ENCODE measurements at places on chromosomes 5 and 9.
A peak's percentile ranks its signal among the peaks of the same experiment; 100 is the strongest.

GRCh38 chr5:72283358-72283757, 36.7 kb downstream of the MRPS27 start:
- no peak for DNase-seq

GRCh38 chr5:133820507-133820906, 147.9 kb downstream of the C5orf15 start:
- no peak for DNase-seq

- no peak for DNase-seq
Observed at GRCh38 chr5:127002390-127002789, 28.0 kb downstream of the MARCHF3 start.

- DNase-seq, result no peak
Observed at GRCh38 chr5:103674251-103674650, 111.7 kb upstream of the NUDT12 start.

GRCh38 chr5:173355561-173355960, 27.3 kb upstream of the STC2 start:
- DNase-seq, result no peak

DNA sequence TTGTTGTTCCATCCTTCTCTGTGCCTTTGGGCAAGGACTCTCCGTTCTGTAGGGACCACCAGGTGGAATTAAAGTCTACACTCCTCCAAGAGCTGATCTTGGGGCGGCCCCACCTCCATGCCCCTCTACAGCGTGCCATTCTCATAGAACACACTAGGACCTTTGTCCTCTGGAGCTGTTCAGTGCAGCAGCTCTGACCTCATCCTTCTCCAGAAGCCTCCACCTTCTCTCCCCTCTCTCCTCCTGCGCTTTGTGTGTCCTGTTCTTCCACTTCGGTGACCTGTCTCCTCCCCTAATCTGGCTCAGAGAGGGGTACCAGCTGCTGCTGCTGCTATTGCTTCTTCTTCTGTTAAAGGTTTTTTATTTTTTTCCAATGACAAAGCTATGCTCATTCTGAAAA, 1.8 kb upstream of the MACROH2A1 start:
- no peak for DNase-seq

GRCh38 chr5:53463909-53464621, 16.4 kb upstream of the FST start:
- no peak for DNase-seq

DNA sequence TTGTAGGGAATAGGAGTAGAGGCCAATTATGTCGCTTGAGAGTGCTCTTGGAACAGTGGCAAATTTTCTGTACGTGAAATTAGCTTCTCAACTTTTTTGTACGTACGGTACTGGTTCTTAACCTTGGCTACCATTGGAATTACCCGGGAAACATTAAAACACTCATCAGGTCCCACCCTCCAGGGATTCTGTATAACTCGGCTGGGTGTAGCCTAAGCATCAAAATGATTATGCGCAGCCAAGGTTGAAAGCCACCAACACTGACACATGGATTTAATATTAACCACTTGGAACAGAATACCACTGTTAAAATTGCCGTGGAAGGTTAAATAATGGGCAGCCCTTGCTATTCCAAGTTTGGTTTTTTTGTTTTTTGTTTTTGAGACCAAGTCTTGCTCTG, 17.4 kb downstream of the DNAJA1 start:
- no peak for DNase-seq

- no peak for DNase-seq
Observed at GRCh38 chr9:14722391-14723035, at the start of gene CER1. TSS of gene CER1 (minus strand) at chr9:14722733. CDS start at chr9:14722672, 61 bp downstream.

DNA sequence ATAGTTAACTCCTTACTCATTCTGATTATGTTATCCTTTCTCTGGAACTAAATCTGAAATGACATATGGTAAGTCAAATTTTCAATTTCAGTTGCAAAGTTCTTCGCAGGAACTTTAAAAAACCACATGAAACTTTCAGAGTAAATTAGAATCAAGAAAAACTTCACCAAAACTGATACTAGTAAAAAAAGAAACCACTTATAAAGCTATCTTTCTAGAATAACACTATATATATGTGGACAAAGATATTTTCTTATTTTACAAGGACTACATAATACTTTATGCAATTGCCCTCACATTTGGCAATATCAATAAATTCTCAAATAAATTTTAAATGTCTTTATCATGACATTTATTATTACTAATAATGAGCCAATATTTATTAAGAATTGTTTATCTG, 1847.1 kb upstream of the NUDT12 start:
- DNase-seq, result no peak

DNA sequence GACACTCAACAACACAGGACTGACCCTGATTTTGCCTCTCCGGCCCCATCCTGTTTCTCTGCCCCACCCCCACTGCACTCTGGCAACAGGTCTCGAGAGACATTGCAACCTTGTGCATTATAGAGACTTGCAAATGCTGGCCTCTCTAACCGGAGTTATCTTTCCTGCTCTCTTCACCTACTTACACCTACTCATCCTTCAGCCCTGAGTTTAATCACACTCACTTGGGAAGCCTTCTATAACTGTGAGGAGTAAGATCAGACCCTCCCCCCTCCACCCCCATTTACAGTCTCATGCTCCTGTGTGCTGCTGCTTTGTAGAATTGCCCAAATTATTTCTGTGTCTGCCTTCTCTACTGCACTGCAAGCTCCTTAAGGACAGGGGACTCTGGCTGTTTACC, 42.8 kb downstream of the WWC1 start:
- DNase-seq, result no peak

- no peak for DNase-seq
Observed at GRCh38 chr5:122153774-122154173, 24.4 kb downstream of the ZNF474 start.

- DNase-seq, result no peak
Observed at GRCh38 chr9:74887981-74888370, 255 bp upstream of the TRPM6 start.

DNA sequence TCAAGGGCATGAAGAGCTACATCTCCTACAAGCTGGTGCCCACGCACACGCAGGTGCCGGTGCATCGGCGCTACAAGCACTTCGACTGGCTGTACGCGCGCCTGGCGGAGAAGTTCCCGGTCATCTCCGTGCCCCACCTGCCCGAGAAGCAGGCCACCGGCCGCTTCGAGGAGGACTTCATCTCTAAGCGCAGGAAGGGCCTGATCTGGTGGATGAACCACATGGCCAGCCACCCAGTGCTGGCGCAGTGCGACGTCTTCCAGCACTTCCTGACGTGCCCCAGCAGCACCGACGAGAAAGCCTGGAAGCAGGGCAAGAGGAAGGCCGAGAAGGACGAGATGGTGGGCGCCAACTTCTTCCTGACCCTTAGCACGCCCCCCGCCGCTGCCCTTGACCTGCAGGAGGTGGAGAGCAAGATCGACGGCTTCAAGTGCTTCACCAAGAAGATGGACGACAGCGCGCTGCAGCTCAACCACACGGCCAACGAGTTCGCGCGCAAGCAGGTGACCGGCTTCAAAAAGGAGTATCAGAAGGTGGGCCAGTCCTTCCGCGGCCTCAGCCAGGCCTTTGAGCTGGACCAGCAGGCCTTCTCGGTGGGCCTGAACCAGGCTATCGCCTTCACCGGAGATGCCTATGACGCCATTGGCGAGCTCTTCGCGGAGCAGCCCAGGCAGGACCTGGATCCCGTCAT, 1.4 kb downstream of the SNX18 start:
- no peak for DNase-seq

GRCh38 chr9:16386007-16386826, 484.3 kb downstream of the BNC2 start:
- no peak for DNase-seq

- no peak for DNase-seq
Observed at GRCh38 chr5:151456321-151456940, 9.0 kb downstream of the SLC36A1 start.

DNA sequence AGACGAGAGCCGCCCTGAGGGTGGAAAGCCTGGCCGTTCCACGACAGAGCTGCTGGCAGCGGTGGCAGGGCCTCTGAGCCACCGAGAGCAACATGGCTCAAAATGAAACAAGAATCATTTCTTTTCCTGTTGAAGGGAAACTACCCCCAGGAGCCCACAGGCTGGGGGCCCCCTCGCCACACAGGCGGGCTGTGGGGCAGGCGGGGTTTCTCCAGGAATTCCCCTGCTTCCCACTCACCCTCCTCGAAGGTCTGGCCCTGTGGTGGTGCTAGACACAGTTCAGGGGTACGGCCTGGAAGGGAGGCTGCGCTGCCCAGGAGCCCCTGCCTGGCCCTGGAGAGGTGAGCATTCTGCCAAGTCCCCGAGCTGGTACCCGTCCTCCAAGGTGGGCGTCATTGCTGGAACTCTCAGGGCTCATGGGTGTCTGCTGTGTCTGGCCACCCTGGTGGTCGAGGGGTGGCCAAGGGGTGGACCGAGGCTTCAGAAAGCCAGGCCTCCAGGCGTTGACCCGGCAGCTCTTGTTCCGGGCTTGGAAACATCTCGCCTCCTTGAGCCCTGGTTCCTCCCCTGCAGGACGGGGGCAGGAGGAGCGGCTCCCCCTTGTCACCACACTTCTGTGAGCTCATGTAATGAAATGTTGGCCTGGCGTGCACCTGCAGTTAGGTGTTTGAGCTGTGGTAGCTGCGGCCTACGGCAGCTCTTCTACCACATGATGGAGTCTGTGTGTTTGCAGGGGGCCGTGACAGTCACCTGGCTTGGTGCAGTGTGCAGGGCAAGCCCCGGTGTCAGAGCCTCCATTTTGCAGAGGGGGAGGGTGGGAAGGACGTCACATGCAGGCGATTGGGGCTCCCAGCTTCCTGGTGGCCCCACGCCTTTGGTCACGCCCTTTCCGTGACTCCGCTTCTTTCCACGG, 65.3 kb downstream of the RXRA start:
- peak; percentile 56 for DNase-seq

- no peak for DNase-seq
Observed at GRCh38 chr5:8362495-8362894, 493.5 kb downstream of the MTRR start.

DNA sequence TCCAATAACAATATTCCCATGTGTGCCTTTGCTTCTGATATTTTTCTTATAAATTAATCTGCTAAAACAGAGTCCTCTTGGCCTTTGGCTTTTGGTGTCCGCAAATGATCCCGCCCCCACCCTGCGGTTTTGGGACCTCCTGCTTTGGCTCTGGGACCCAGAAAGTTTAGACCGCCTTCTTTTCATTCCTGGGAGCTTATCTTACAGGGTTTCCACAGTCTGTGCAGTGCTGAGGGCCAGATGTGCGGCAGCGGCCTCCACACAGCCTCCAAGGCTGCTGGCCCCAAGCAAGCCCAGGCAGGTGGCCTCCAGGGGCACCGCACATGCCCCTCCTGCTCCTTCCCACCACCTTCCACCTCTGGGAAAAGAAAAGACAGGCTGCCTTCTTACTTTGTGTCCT, 191.5 kb downstream of the ERCC6L2 start:
- no peak for DNase-seq

- DNase-seq, result no peak
Observed at GRCh38 chr5:179755022-179755421, 22.4 kb downstream of the MAML1 start.

DNA sequence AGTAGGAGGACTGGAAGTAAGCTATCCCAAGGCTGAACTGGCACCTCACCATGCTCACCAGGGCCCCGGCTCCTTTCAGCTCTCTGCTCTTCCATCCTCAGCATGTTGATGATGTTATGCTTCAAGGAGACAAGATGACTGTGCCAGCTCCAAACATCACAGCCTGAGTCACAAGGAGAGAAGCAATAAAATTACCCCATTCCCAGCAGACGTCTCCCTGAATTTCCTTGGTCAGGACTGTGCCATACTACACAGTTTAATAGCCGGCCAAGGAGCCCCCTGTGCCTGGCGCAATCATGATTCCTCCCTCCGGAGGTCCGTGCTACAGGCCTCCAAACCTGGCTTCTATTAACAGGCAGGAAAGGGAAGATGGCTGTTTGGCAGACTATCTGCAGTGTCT, 51.2 kb upstream of the ROR2 start:
- DNase-seq, result no peak

DNA sequence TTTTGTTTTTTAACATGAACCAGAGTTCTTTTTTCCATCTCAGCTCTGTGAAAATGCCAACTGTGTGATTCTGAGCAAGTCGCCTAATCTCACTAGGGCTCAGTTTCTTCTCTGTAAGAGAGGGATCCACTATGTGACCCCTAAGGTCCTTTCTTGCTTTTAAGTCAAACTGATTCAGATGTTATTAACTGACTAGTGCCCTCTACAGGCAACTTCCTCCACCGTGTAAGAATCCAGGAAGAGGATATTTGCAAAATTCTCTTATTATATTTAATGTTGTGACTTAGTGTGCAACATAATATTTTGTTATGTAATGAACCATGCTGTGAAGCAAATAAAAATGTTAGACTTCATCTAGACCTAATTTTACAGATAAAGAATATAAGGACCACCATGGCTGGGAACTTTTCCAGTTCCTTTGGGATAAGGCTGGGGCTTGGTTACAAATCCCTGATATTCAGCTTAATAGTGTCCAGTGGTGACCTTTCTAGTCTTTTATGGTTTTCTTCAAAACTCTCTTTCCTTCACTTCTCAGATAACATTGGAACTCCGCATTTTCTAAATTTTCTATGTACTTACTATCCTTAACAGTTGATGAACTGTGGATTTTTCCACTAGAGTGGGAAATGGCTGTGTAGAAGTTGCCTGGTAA, 244.7 kb downstream of the PIK3R1 start:
- no peak for DNase-seq

DNA sequence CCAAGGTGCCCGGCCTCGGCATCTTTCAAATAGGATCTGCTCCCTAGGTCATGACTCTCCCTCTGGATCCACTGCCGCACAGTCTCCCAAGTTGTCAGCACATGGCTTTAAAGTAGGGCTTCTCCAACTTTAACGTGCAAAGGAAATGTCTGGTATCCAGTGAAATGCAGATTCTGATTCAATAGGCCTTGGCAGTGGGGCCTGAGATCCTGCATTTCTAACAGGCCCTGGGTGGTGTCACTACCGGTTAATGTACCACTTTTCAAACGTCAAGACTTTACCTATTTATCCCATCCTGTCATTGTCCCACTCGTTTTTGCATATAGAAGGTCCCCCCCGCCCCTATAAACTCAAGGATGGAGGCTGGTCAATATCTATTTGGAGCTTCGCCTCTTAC, 137.6 kb upstream of the ZNF618 start:
- DNase-seq, result no peak

- DNase-seq, result peak; percentile 17
Observed at GRCh38 chr5:90473396-90474234, 956 bp downstream of the MBLAC2 start.

DNA sequence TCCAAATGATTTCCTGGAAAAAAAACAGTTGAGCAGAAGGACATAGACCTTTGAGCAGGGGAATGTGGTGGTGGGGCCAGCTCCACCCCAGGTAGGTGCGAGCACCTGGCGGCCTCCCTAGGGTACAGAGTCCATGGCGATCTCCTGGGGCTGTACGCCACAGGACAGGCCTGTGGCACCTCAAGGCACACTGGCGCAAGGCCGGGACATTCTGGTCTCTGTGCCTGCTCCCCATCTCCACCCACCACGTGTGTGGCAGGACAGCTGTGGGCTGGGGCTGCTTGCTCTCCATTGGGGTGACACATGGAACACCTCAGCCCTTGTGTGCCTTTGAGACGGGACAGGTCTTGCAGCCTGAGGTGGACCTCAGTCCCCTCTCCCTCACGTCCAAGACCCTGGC, 25.2 kb downstream of the WNK2 start:
- DNase-seq, result no peak

Measured in stimulated activated CD8-positive, alpha-beta memory T cell treated with anti-CD3 and anti-CD28 coated beads, Interleukin-15, amount 100 ng/mL, for 24 hours (primary cell).